Left colon (tissue), 2 donors: ENCODE measurements at places on chromosomes 12 and 14. TPM values are rescaled to one million over a fixed set of nuclear protein-coding genes. Genes with fewer than 3 reads are reported as not detected.

GRCh38 chr12:110421701-110422100 is 18.2 kb upstream of the ANAPC7 start:
- no peak for DNase-seq

GRCh38 chr12:108611884-108612415 is 14.1 kb upstream of the TMEM119 start:
- no peak for DNase-seq

- no peak for DNase-seq
These were observed 41.6 kb downstream of the SMUG1 start for GRCh38 chr12:54147186-54147585.

GRCh38 chr12:45203767-45204166 is 12.1 kb upstream of the ANO6 start:
- DNase-seq: no peak

- no peak for DNase-seq
These were observed 88.4 kb downstream of the C12orf75 start for GRCh38 chr12:105418821-105419291.

- no peak for DNase-seq
These were observed 124.2 kb upstream of the TSPAN8 start for GRCh38 chr12:71282020-71282419.

DNA sequence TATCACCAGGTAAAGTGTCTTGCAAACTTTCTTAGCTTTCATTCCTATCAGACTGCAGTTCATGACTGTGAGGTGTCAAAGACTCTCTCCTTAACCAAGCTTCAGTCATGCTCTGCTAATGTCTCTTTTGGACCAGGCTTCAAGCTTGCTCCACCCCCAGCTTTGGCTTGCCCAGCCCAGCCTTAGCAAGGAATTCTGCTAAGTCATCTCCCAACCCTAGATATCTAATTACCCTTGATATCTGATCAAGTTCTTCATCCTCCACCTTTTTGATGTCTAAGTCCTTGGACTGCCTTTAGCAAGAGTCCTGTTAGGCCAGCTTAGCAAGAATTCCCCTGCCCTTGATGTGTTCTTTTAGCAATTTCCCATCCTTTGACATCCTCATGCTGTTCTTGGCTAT is 108.9 kb upstream of the FGD4 start:
- DNase-seq: no peak

DNA sequence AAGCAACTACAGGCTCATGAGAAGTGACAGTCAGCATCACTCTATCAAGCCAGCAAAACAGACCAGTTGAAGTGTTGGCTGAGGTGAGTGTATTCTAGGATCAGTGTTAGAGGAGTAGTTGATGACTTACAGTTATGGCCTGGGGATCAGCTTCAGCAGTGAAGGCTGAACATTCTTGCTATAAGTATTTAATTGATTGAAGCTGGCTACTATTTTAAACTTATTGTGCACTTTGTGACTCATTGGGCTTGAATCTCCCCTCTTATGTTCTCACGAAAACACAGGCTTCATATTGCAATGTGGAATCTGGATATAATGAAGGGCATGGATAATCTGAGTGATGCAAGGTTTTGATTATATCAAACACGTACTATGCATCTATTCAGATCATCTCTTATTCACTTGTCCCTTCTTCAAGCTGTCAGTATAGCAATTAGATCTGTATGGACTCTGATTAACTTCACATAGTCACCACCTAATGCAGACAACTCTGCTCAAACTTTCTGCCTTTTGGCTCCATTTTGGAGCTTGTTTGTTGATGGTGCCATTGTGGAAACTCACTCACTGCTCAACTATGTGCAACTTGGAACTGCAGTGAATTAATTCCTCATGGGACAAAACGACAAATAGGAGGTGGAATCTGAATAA is 309.2 kb downstream of the SLC16A7 start:
- DNase-seq: no peak

DNA sequence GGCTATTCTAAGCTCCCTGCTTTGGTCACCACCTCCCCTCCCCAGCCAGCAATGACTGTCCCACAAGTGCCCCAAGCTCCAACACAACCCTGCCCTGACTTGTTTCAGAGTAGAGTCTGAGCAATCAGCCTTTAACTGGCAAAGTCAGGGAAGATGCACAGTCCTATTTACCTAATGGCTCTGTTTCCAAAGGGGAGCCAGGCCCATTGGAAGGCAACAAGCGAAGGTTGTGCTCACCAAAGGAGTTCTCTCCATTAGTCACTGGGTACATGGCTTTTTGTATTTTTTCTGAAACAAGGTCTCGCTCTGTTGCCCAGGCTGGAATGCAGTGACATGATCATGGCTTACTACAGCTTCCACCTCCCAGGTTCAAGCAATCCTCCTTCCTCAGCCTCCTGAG is 267.1 kb upstream of the CRY1 start:
- DNase-seq: no peak

GRCh38 chr14:36579573-36580140 is 2.8 kb downstream of the NKX2-8 start:
- no peak for DNase-seq

DNA sequence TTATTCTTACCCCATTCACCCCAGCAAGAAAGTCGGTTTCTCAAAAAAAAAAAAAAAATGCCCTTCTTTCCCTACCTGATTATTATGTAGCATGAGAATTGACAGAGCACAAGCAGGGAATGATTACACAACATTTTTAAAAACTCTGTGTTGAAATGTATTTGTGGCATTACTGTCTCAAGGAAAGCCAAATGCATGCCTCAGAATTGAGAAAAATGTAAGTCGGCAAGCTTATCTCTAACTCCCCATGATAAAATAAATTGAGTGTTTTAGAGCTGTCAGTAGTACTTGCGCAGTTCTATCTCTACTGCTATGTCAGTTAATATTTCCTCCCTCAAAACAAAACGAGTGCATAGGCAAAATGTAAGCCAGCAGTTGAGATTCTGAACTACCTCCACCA is 25.7 kb downstream of the ANO4 start:
- DNase-seq: no peak

- no peak for DNase-seq
These were observed 23.7 kb upstream of the YLPM1 start for GRCh38 chr14:74739293-74740030.

The PGF gene
- total RNA-seq: 1.3 TPM

The TAS2R13 gene
- total RNA-seq: 1.3 TPM

The SLC17A8 gene
- 2.3 TPM for total RNA-seq

The SYNE2 gene
- total RNA-seq: 189 TPM

The MORN3 gene
- total RNA-seq: not detected

The KLHL33 gene
- total RNA-seq: 0.09 TPM

The FOXM1 gene
- total RNA-seq: 19.8 TPM

The TCL1A gene
- 0.40 TPM for total RNA-seq

The SPTB gene
- 0.34 TPM for total RNA-seq

The C12orf50 gene
- total RNA-seq: not detected
